ENCODE measurements at places on chromosomes 7 and 10.

- no peak for DNase-seq
Measured at GRCh38 chr7:135684136-135684535, 21.8 kb downstream of the STMP1 start.

- DNase-seq = no peak
Measured at GRCh38 chr7:133274265-133274664, 21.4 kb downstream of the EXOC4 start.

- no peak for DNase-seq
Measured at GRCh38 chr7:3393862-3394261, 92.8 kb downstream of the SDK1 start.

DNA sequence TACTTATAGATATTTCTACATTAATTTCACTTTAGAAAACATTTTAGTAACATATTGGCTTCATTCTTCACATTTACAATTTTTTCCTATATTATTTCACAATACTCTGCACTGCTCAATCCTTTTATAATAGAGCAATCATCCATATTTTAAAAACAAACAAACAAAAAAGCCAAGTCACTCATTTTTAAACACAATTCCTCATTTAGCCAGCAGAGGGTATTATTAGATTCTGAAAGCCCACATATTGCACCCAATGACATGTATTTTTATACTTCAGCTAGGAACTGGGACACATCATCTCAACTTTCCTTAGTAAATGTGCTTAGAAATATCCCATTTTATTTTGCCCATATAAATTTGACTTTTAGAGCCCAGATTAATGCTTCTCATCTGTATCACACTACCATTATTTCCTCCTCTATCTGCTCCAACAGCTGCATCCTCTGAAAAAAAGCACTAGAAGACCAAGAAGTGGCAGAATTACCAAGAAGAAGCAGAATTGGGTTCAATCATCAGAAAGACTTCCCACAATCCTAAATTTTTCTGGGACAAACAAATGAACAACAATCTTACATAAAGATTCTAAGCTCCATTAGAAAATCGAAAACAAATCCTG is 29.5 kb downstream of the CTNNA3 start:
- DNase-seq = no peak

GRCh38 chr10:61845950-61846268 is 55.6 kb upstream of the ARID5B start:
- DNase-seq = no peak

DNA sequence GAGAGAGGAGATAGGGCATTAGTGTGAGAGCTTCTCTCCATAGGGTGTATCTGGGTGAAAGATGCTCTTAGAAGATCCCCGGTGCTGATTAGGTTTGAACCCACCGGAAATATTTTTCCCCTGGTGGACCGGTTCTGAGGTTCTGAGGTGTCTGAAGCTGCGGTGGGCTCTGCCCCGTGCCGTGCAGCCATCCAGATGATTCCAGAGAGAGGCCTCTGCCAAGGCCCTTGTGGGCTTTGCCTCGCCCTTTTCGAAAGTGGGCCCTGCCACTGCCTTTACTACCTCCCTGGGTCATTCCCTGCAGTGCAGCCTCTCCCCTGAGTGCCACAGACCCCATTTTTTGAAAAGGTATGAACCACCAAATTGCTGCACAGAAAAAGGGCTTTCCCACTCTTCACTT is 2.8 kb downstream of the GIMAP8 start:
- DNase-seq = no peak

DNA sequence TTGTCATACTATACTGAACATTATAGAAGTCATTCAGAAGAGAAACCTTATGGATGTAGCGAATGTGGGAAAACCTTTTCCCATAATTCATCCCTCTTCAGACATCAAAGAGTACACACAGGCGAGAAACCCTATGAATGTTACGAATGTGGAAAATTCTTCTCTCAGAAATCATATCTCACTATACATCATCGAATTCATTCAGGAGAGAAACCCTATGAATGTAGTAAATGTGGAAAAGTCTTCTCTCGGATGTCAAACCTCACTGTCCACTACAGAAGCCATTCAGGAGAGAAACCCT is 19.4 kb downstream of the RBAK start:
- DNase-seq = no peak

DNA sequence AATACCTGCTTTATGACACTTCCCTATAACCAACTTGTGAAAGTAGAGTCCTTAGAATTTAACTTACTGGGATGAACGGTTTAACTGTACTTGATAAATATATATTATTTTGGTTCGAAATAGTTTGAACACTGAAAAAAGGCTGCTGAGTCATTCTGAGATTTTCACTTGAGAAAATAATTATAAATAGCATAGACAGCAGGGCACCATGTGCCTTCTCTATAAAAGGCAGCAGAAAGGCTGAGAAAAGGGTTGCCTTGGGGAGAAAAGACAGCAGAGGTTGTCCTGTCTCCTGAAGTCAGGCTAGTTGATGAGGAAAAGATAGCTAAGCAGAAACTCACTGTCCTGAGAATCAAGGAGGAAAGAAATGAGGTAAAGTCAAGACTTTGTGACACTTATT is 92.4 kb downstream of the CTTNBP2 start:
- no peak for DNase-seq

Measured in occipital lobe (tissue), 3 donors.